NCI-H774 (cell line): ENCODE measurements at places on chromosomes 4 and X.

- DNase-seq = no peak
Measured at GRCh38 chr4:105815701-105816100, 79.6 kb upstream of the NPNT start.

- no peak for DNase-seq
Measured at GRCh38 chr4:57089549-57089948, 20.6 kb downstream of the IGFBP7 start.

DNA sequence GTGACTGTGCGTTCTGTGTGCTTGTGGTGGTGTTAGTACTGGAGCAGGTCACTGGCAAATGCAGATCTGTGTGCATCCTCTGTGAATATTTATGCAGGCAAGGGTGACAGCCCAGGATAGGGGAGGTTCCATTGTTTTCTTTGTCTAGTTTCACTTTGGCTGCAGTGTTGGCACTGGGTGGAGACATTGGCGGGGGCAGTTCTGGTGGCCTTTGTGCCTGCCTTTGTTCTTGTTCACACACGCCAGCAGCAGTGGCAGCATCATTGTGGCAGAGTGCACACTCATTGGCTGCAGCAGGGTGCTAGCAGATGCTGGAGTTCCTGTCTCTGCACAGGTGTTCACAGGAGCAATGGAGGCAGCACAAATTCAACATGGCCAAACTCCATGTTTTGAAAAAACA, 495.3 kb downstream of the UBE2NL start:
- peak; percentile 7 for DNase-seq

DNA sequence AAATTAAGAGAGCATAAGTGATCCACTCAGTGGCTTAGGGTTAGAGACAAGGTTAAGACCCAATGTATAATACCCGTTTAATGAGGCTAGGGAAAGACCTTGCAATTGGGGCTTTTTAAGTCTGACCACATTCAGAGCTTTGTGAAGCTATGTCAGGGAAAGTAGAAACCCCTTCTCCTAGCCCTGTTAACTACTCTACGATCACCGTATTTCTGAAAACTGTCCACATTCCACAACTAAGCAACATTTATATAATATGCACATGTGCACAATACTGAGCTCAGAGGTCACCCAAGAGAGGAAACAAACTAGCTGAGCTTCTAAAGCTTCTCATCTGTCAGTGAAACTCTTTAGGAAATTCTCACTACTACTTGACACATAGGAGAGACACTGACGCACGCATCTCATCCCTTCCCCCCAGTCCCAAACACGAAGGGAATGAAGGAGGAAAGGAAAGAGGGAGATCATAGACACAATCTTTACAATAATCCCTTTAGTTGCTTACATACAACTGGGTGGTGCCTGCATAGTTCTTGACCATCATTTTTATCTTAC, 56.2 kb downstream of the METTL14 start:
- DNase-seq = no peak

DNA sequence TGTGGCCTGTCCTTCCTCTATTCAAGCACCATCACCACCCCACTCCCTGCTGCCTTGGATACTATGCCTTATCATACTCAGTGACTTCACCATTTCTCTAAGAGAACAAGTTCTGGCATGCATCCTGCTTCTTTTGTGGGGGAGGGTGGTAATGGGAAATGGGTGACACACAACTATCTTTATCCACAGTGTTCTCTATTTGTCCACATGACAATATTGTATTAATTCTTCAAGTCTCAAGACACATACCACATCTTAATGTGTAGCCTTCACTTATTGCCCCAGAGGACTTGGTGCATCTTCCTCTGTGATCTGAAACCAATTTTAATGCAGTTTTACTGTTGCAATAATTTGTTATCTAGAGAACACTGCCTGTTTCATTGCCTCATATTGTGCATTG, 29.3 kb upstream of the UGT2B7 start:
- DNase-seq = no peak

GRCh38 chr4:110184140-110184790, 14.2 kb downstream of the ELOVL6 start:
- no peak for DNase-seq

DNA sequence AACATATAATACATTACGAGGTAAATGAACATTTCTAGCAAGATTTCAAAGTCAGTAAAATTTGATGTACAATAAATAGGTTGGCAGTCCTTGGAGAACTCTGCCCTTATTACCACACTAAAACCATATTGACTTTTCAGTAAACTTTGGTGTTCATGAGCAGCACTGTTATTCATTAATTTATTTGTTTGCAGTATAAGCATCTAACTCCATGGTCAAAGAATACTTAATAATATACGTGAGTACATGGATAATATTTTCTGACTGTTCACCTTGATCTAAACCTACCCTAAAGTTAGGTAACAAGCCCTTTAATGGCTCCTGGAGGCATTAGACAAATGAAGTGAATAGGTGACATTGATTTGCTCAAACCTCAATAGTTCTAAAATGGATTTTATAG, 817.2 kb upstream of the FTHL17 start:
- no peak for DNase-seq

GRCh38 chr4:102554482-102554881, 53.3 kb downstream of the NFKB1 start:
- no peak for DNase-seq

DNA sequence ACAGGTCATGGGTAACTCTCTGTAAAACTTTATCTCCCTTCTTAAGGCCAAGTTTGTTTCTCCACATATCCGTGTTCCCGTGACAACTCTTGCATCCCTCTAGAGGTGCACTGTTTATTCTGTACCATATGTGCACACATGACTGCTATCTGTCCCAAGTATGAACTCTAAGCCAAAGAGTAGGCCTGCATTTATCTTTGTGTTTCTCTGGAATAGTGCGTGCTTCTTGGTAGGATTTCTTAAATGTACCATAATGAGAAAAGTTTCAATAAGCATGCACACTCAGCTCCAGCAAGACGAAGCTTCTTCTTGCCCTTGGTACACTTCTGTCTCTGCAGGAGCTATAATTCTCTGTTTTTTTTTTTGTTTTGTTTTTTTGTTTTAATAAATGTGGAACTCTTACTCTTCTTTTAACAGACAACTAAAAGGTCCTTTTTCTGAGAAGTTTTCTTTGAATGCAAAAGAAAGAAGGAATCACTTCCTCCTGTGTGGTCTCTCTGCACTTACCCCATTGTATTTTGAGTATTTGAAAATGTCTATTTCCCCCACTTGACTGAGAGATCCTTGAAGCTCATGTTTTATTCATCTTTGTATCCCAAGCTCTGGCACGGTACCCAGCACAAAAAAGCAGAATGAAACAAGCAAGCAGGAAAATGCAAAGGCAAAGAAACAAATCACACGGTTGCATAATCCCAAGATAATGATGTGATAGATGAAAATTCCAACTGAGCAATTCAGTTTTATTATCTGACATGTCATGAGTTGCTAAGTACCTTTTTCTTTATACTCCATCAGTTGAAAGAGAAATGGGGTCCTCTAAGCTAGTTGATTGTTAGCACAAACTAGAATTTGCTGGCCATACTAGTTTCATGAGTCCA, 521.9 kb upstream of the BOD1L1 start:
- no peak for DNase-seq

DNA sequence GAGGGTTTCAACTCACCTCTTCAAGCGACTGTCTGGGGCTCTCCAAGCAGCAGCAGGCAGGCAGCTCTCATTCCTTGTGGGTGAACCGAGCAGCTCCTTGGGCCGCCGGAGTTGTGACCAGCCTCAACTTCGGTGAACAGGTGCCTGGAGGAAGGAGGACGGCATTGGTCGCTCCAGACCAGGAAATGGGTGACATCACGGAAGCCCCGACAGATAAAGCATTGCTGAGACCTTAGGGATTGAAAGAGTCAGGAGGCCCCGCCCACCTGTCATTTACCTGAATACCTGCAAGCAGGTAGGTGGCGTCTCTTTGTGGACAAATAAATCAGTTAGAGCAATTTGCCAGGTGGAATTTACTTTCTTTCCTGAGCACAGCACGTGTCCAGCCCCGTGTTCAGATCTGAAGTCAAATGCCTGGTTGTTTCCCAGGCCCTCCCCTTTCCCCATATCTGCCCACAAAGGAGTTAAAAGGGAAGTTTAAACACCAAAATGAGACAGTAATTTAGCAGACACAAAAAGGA, at the start of gene LNX1:
LNX1 (minus strand) TSS at position 115 of the 521 bp plus-strand sequence. CDS start 17,484 bp downstream, outside the sequence.
- DNase-seq = peak; percentile 96

DNA sequence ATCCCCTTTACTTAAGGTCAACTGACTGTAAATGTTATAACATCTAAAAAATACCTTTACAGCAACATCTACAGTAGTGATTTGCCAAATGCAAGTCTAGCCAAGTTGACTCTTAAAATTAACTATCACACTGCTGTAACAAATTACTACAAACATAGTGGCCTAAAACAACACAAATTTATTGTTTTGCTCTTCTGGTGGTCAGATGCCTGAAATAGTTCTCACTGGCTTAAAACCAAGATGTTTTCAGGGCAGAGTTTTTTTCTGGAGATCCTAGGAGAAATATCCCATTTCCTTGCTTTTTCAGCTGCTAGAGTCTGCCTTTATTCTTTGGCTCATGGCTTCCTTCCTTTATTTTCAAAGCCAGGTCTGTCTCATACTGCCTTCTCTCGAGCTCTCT, 120.5 kb downstream of the ADGRL3 start:
- no peak for DNase-seq

DNA sequence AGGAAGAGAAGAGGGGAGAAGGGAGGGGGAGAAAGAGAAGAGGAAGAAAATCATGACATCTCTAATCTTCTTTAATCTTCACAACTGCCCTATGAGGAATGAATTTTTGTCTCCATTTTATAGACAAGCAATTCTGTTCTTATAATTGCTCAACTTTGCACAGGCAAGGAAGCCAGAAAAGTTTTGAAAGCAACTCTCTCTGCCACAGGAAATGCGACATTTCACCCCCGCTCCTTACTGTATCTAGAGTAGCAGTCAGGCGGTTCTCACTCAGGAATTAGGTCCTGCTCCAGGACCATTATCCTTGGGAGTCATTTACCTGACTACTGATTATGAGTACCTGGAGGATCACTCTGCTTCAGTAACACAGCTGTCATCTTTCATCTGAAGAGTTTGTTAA, 69.2 kb upstream of the FAM9A start:
- no peak for DNase-seq

DNA sequence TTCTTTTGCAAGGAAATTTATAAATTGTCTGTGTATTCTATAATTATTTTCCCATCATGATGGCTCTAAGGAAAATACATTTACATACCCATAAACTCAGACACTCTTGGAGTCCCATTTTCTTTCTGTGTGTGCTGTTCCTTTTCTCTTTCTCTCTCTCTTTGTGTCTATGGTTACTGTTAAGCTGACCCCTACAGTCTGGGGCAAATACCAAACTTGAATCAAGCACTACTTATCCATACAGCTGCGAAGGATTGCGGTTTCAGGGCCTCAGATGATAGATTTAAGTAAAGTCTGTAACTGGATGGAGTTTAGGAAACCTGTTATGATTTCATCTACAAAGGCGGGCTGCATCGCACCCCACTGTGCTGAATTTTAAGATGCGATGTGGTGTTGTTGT, 150.2 kb downstream of the SHROOM3 start:
- DNase-seq = no peak

GRCh38 chr4:95108883-95109421, 351.2 kb downstream of the BMPR1B start:
- DNase-seq = no peak

DNA sequence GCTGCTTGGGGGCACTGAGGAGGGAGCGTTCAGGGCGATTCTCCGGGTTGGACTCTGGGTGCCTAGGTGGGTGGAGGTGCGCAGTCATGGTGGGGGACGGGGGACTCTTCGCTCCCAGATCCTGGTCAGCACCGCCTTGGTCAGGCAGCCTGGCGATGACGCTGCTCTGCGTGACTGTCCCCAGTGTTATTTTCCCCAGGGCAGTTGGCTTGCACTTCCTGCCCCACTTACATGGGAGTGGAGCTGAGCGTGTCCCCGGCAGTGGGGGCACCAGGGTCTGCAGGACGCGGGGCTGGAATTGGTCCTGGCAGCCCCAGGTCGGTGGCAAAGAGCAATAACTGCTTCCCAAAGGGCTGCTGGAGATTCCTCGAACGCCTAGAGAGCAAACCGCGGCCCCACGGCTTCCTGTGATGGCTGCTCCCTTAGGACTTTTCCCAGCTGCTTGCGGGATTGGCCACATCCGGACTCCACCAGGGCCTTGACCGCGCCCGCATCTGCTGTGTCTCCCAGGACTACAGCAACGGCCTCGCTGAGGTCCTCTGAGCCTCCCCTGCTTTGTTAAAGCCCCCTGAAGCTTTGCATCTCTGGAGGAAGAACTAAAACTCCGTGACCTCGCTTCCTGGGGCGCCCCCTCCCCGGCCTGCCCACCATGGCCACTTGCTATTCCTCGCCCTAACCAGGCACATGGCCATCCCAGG, 35.3 kb upstream of the GPR78 start:
- no peak for DNase-seq
